NCI-H524 (cell line): ENCODE measurements at places on chromosomes 1 and 21.
A peak's percentile ranks its signal among the peaks of the same experiment; 100 is the strongest.

- DNase-seq = no peak
These were observed 66.1 kb downstream of the NID1 start for GRCh38 chr1:235998812-235999211.

GRCh38 chr21:15928196-15928595, 198.4 kb downstream of the USP25 start:
- no peak for DNase-seq

- DNase-seq = no peak
These were observed 31.9 kb upstream of the POFUT2 start for GRCh38 chr21:45319461-45320211.

GRCh38 chr1:188906921-188907641, 1570.6 kb downstream of the BRINP3 start:
- no peak for DNase-seq

DNA sequence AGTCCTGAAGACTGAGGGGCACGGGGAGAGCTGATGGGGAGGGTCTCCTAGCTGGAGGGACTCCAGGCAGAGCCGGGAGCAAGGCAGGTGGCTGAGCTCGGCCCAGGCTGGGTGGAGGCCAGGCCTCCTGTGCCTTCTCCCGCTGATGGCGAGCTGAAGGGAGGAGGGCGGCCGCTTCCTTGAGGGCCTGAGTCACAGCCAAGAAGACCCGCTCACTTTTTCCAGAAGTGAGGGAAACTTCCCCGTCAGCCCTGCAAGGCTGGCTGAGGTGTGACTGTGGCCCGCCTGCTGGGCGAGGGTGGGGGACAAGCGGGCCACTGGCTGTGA, 1.7 kb upstream of the VWA1 start:
- DNase-seq = peak; percentile 20

DNA sequence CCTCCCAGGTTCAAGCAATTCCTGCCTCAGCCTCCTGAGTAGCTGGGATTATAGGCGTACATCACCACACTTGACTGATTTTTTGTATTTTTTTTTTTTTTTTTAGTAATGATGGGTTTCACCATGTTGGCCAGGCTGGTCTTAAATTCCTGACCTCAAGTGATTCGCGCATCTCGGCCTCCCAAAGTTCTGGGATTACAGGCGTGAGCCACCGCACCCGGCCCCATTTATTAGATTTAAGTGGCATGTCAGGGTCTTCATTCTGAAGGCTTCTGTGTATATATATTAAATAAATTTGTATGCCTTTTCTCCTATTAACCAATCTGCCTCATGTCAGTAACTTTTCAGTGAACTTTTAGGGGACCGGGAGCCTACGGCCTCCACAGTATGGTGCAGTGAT, 6.0 kb upstream of the CLIC4 start:
- no peak for DNase-seq

GRCh38 chr1:93331412-93331811, 14.3 kb upstream of the DR1 start:
- no peak for DNase-seq

DNA sequence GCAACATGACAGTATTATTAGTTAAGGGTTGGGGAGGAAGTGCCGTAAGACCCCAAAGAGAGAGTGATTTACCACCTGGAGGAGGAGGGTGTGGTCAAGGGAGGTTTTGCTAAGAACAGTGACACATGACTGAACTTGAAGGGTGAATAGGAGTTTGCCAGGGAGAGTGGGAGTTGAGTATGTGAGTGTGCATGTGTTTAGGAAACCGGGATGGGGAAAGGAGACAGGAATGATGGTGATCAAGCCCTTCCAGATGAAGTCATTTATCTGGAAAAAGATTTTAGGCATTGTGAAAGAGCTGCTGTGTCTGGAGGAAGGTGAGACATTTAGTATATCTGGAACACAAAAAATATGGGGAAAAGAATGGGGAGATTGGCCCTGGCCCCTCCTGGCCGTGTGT, 28.1 kb upstream of the IL10 start:
- no peak for DNase-seq

GRCh38 chr1:235567812-235568503, 63.7 kb upstream of the B3GALNT2 start:
- no peak for DNase-seq

DNA sequence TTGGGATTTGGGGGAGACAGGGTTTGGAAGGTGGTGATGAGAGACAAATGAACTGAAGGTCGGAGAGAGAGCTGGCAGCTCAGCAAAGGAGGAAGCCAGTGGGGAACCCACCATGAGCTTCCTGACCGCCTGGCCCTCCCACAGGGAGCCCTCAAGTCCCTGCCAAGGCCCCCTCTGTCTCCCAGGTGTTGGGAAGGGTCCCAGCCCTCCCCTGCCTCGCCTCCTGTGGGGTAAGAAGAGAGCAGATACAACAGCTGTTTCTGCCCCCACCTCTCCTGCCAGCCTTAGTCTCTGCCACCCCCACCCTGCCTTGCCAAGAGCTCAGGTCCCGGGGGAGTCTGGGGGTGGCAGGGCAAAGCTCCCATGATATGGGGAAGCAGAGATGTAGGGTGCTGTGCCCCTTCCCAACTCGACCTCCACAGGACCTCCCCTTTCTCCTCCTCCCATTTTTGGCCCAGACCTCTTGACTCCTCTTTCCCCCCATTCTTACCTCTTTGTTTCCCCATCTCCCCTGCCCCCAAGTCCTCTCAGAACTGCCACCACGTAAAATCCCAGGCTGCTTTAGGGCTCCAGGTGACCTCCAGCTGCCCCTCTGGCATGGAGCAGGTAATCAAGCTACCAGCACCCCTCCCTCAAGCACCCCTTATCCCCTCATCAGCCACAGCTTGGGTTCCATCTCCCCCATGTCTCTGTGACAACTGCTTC, 556 bp downstream of the S100A1 start:
- DNase-seq = peak; percentile 38

DNA sequence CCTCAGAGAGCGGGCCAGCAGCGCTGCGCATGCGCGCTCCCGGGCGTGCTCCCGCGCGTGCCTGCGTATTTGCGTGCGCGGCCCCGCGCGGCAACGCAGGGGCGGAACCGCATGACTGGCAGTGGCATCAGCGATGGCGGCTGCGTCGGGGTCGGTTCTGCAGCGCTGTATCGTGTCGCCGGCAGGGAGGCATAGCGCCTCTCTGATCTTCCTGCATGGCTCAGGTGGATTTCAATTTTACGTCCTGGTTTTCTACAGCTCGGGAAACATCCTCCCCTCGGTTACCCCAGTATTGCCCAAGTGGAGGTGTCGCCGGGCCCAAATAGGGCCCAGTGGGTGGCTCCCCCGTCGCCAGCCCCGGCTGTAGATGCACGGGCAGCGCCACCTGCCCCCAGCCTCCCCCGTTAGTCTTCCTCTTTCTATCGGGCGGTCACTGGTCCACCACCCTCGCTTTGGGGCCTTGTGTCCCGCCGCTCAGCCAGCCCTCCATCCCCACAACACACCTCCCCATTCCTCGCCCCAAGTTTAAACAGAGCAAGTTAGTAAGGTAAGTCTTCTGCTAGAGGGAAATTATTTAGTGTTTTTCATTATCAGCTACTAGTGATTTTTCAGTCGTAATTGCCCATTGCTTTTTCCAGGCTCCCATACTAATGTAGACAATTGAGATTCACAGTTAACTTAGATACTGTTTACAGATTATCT, at the start of gene LYPLAL1:
LYPLAL1 (plus strand) TSS at position 121 of the 702 bp plus-strand sequence; CDS start at position 134, 13 bp downstream.
- peak; percentile 83 for DNase-seq

DNA sequence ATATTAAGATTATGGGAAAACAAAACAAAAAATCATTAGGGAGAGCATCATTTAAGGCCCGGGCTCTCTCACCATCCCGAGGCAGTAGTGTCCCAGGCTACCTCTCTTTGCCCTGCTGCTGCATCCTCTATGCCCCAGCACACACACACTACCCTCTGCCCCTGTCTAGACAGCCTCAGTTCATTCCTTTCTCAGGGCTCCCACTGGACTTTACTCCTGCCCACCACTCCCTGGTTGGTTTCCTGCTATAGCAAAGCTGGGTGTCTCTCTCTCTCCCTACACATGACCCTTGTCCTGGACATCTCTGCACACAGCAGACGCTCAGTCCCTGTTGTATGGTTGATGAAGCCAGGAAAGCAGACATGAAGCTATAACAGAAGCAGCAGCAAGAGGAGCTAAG, 30.7 kb downstream of the GNG12 start:
- DNase-seq = no peak

GRCh38 chr1:94105957-94106529, 14.9 kb downstream of the ABCA4 start:
- no peak for DNase-seq

- no peak for DNase-seq
These were observed 81.2 kb downstream of the GALNT2 start for GRCh38 chr1:230148126-230148652.

DNA sequence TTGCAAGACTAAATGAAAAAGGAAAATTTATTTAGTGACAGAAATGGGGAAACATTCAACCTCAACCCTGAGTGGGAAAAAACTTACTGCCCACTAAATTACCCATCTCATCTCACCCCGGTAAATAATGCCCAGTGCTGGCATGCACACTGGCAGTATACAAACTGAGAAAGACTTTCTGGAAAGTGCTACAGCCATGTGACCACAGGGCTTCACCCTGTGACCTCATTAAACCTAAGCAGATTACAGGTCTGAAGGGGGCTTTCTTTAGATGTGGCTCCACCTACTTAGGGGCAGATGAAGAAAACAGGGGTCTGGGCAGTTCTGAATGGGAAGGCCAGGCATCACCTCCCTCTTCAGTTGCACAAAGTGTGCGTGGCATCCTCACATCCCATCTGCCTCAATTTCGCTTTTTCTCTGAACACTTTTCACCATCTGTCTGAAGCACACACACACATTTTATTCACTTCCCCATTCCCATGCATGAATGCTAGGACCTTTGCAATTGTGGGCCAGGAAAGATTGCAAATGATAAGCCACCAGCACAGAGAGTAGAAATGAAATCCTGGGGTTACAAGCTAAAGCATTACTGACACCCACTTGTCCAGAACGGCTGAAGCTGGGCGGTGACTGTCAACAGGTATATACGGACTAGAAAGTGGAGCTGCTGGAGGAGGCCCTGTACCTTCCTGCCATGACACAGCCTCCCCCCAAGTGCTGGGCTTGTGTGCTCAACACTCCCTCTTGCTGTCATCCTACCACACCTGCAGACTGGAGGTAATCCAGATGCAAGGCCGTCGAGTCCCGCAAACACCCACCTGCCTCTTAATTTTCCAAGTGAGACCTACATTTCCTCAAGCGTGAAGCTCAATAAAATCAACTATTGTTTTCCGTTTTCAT, 2.7 kb downstream of the NADK start:
- no peak for DNase-seq

DNA sequence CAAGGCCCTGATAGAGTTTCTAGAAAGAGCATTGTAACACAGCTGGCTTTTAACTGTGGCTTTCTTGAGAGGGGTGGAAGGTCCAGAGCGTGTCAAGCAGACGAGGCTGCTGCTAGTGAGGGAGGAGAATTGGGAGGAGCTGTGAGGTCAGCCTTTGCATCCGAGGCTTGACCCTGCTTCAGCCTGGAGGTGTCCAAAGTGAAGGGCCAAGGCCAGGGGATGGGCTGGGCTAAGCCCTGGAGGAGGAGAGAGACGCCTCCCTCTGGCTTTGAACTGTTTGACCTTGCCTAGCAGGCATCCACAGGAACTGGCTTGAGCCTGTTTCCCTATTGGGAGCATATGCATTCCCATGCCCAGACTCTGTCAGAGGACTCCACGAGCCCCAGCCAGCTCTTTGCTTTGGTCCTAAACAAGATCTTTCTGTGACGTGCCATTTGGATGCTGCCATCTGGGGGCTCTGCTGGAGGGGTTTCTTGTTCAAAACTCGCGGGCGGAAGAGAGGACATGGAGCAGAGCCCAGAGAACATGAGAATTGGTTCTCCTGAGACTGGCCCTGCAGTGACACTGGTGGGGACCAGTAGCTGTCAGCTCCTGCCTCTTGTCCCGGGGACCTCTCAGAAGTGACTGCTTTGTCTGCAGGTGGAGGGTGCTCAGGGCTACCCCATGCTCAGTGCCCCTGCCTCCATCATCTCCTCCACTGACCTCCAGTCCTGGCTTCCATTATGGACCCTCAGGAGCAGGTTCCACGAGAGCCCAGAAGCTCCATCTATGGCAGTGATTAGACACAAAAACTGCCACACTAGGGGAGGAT, 5.5 kb downstream of the ACTRT2 start:
- no peak for DNase-seq

- DNase-seq = no peak
These were observed 3.4 kb downstream of the BMP8A start for GRCh38 chr1:39494671-39495410.
